Glomerular endothelial cell (primary cell): ENCODE measurements at places on chromosomes 16 and 17. TPM values are rescaled to one million over a fixed set of nuclear protein-coding genes. Genes with fewer than 3 reads are reported as not detected.

DNA sequence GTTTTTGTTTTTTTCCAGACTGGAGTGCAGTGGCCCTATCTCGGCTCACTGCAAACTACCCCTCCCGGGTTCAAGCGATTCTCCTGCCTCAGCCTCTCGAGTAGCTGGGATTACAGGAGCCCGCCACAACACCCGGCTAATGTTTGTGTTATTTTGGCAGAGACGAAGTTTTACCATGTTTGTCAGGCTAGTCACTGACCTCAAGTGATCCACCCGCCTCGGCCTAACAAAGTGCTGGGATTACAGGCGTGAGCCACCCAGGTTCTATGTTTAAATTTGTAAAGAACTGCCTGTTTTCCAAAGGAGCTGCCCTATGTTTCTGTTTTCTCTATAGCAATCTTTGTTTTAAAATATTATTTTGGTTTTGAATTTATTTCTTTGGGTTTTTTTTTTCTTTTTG lies 13.8 kb upstream of the C16orf87 start:
- no peak for DNase-seq

- DNase-seq, result no peak
These were observed 303.4 kb downstream of the SLC39A11 start for GRCh38 chr17:72788950-72789585.

GRCh38 chr17:18977021-18977420 lies 25.1 kb downstream of the SLC5A10 start:
- DNase-seq, result no peak

GRCh38 chr16:86176462-86176861 lies 277.5 kb downstream of the IRF8 start:
- DNase-seq, result no peak

DNA sequence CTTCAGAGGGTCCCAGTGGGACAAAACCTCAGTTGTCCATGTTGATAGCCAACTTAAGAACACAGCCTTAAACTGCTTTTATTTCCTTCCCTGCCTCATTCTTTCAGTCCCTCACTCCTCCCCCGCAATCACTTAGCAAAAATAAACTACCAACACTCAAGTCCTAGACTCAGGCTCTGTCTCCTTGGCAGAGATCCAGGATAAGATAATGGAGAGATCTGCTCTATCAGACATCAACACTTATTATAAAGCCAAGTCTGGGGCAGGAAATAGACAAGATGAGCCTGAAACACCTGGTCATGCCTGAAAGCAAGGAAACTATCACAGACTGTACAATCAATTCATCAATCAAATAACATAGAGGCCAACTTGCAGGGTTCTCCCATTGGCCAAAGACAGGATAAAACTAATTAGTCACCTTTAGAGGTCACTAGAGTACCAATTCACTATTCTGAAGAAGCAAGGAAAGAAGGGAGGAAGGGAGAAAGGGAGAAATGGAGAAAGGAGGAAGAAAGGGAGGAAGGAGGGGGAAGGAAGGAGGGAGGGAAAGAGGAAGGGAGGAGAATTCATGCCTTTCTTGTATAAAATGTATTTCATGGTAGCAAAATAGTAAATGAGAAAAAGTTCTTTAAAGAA lies 15.7 kb downstream of the HYDIN start:
- DNase-seq, result peak; percentile 4

DNA sequence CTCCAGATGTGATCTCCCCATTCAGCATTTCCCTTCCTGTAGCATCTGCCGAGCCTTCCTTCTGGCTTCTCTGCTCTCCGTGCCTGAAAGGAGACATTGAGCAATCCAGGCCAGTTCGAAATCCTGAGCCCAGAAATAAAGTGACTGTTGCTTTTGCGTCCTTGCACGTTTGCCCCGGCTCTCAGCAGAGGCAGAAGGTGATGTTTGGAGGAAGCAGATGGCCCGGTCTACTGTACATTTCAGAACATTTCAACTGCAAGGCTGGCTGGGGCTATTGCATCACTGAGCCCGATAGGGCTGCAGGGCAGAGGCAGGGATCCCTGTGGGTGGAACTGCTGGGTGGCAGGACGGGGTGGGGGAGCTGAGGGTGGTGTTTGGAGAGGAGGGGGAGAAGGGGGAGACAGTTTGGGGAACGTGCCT lies 29.4 kb downstream of the IRF8 start:
- DNase-seq, result no peak

DNA sequence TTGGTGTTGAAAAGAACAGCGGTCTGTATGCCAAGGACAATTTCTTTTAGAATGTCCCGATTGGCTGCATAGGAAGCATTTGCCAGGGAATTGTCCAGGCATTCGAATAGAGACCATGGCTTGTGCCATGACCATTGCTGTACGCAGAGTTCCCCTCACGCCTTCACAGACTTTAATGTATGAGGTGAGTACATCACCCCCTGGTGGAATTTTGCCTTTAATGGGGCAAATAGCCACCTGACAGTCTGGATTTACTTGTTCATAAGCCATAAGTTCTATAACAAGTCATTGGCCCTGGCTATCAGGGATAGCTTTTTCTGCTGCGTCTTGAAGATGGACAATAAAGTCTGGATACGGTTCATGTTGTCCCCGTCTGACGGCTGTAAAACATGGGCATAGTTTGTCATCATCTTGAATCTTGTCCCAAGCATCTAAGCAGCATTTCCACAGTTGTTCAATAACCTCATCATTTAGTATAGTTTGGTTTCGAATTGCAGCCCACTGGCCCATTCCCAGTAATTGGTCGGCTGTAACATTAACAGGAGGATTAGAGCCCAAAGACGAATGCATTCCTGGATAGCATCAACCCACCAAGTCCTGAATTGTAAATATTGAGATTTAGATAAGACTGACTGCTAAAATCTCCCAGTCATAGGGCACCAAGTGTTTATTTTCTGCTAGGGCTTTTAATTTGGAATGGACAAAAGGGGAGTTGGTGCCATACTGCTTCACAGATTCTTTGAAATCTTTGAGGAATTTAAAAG lies 67.7 kb upstream of the ARL4D start:
- no peak for DNase-seq

DNA sequence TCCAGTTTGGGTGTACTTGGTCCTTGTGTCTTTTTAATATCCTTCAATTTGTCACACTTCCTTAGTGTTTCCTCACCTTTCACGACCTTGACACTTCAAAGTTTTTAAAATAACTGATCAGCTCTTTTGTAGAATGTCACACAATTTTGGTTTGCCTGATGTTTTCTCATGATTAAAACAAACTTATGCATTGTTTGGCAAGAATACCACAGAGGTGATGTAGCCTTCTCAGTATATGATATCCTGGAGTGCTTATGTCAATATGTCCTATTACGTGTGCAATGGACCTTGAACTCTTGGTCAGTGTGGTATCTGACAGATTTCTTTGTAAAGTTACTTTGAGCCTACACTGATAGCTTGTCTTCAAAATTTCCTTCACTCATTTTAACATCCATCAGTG lies 297.4 kb downstream of the CNTNAP4 start:
- no peak for DNase-seq

DNA sequence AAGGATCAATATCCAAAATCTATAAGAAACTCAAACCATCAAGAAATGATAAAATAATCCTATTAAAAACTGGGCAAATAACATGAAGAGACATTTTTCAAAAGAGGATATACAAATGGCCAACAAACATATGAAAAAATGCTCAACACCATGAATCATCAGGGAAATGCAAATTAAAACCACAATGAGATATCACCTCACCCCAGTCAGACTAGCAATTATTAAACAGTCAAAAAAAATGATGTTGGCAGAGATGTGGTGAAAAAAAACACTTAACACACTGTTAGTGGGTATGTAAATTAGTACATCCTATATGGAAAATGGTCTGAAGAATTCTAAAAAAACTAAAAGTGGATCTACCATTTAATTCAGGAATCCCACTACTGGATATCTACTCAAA lies 379.0 kb upstream of the SOX9 start:
- no peak for DNase-seq

GGT6 gene
- total RNA-seq, result not detected in 2 replicates

USP31 gene
- 18.7 and 50.6 TPM in 2 replicates for total RNA-seq

GP1BA gene
- not detected in 2 replicates for total RNA-seq

COL1A1 gene
- 118 and 702 TPM in 2 replicates for total RNA-seq
